ENCODE measurements at places on chromosomes 1 and 21.

DNA sequence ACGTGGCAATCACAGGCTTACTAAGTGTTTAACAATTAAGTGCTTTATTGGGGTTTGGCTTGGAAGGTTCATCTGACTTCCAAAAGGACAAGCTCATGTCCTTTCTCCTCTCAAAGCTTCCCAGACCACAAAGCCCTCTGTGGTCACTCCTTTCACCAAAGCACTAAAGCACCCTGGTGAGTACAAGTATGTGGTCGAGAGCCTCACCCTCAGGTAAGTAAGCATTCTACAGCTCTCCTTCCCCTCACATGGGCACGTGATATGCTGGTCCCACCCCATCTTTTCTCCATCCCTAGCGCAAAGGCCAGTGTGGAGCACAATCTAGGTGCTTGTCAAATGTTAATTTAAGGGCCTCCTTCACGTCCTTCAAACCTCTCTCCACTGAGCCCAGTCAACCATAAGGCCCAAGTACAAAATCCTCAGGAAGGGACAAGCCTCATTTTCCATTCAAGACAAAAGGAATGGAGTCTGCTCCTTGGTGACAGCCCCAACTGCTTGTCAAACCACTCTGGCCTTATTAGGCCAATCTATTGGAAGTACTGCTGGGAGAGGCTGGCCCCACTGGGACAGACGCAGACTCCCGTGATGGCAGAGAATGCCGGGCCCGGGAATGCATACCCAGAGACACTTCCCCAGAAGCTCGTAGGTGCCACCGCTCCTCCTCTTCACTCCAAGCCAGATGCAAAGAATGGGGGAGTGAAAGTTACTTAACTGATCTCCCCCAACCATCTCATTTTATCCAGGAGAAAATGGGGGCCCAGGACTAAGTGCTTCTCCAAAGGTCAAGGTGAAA is 7.8 kb downstream of the STMN1 start:
- DNase-seq: no peak

DNA sequence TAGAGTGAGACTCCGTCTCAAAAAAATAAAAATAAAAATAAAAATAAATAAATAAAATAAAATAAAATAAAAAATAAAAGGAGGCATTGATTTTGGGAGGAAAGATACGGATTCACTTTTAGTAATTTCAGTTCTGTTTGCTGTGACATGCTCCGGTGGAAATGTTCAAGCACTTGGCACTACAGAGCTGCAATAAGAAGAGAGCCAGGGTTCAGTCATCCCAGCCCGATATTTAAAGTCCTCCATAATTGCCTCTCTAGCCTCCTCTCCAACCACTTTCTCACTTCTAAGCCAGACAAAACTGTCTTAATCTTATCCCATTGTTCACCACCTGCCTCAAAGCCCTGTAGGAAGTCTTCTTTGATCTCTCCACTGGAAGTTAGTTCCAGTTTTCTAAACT is 55.0 kb upstream of the MACF1 start:
- no peak for DNase-seq

GRCh38 chr1:89633800-89634625 is 1.1 kb downstream of the LRRC8C start:
- DNase-seq: no peak

GRCh38 chr1:158283965-158284364 is 5.8 kb upstream of the CD1C start:
- no peak for DNase-seq

DNA sequence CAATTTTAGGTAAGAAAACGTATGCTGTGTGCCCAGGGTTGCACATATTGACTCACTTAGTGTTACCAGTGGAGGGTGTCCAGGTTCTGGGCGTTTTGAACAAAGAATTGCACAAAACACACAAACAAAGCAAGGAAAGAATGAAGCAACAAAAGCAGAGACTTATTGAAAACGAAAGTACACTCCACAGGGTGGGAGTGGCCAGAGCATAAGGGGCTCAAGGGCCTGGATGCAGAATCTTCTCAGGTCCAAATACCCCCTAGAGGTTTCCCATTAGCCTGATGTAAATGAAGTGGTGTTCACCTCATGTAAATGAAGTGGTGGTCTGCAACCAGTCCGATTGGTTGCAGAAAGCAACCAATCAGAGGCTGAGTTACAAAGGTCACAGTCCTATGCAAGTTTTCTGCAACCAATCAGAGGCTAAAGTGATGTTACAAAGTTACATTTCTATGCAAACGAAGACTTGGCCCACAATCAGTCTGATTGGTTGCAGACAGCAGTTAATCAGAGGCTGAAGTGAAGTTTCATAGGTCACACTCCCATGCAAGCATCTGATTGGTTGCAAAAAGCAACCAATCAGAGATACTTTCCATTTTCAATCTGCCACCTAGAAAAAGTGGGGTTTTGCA is 228.3 kb downstream of the ST6GALNAC3 start:
- no peak for DNase-seq

GRCh38 chr1:204742676-204743251 is 57.2 kb upstream of the LRRN2 start:
- no peak for DNase-seq

DNA sequence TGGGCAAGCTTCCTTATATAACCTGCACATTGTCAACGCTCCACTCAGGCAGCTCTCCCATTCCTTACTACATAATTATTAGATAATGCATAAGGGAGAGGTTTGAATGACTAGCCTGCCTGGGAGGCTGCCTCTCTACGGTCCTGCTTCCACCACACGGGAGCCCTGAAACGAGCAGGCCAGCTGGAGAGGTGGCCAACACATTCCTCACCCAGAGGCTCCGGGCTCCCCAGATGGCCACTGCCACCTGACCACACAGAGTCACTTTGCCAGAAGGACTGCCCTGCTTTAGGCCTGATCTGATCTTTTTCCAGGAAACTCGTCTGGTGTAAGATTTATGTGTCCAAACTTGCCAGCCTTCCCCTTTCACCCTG is 27.9 kb downstream of the HIVEP3 start:
- no peak for DNase-seq

- DNase-seq: no peak
Observed at GRCh38 chr1:201650623-201650933, 111.7 kb downstream of the NAV1 start.

- DNase-seq: no peak
Observed at GRCh38 chr1:7454895-7455784, 316.0 kb upstream of the VAMP3 start.

GRCh38 chr21:16377120-16377658 is 647.4 kb downstream of the USP25 start:
- no peak for DNase-seq

DNA sequence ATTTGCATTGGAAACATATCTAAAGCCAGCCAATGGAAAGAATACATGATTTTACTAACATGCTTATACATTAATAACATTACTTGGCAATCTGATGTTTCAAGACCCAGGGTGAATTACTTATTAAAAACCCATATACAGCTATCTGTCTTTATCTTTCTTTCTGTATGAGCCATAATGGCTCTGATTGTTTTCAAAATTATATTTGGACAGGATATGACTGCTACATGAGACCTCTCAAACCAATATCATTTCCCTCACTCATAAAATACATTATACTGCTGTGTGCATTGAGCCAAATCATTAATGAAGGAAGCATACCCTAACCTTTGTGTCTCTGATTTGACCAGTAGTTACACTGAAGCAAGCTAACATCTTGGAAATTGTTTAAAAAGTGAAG is 205.9 kb upstream of the DPYD start:
- no peak for DNase-seq

GRCh38 chr21:35427320-35428000 is 378.4 kb upstream of the RUNX1 start:
- no peak for DNase-seq

GRCh38 chr1:214404154-214404553 is 123.2 kb downstream of the SMYD2 start:
- DNase-seq: no peak

DNA sequence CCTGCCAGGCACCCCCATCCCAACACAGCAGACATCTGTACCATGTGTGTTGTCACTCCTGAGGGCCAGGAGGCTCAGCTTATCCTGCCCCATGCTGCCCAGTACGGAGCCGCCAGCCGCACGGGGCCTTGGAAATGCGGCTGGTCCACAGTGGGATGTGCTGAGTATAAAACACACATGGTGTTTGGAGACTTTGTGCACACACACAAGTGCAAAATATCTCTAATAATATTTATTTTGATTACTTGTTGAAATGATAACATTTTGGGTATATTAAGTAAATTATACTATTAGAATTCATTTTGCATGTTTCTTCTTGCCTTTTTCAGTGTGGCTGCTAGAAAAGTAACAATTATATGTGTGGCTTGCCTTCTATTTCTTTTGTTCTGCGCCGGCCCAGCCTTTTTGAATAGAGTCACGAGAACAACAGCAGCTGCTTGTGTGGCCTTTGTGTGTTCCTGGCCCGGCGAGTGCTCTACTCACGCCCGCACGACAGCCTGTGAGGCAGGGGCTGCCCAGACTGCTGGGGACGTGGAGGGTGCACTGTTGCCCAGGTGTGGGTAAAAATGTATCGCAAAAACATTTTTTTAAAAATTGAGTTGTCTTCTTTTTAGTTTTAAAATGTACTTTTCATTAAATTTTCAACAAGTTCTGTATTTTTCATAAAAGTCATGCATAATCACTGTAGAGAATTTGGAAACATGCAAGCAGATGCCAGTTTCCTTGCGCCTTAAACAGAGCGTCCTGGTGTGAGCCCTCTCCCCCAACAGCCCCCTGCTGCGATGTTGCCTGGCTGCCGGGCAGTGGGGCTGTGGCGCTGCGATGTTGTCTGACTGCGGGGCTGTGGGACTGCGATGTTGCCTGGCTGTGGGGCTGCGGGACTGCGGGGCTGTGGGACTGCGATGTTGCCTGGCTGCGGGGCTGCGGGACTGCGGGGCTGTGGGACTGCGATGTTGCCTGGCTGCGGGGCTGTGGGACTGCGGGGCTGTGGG is 35.5 kb downstream of the COQ8A start:
- DNase-seq: no peak

DNA sequence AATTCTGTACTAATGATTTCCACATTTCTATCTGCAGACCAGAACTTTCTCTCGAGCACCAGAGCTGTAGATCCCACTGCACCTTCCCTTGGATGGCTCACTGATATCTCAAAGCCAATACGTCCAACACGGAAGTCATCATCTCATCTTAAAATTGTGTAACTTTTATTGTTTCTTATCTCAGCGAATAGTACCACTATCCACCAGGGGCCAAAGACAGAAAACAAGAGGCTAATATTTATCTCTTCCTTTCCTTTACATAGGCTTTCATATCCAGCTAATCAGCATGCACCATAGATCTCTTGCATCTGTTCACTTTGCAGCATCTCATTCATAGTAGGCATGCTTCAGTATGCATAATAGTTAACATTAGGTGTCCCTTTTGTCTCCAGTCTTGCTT is 303.6 kb downstream of the PTPRC start:
- DNase-seq: no peak

GRCh38 chr1:174812016-174812415 is 187.7 kb upstream of the CACYBP start:
- no peak for DNase-seq

DNA sequence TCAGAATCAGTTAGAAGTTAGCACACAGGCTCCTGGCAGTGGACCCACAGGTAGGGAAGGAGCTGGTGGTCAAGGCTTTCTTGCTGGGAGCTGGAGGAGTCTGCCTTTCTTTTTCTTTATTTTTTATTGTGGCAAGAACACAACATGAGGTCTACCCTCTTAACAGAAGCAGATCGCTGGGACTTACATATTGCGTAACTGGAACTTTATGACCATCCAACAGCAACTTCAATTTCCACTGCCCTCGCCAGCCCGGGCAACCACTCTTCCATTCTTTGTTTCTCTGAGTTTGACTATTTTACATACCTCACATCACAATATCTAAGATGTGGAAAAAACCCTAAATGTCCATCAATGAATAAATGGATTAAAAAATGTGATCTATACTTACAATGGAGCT is 147.8 kb upstream of the AJAP1 start:
- no peak for DNase-seq

GRCh38 chr1:145988773-145989172 is 7.6 kb downstream of the TXNIP start:
- no peak for DNase-seq

GRCh38 chr1:67733681-67734322 is 48.8 kb downstream of the GADD45A start:
- DNase-seq: no peak

GRCh38 chr1:1847061-1847850 is 43.6 kb downstream of the GNB1 start:
- DNase-seq: no peak

DNA sequence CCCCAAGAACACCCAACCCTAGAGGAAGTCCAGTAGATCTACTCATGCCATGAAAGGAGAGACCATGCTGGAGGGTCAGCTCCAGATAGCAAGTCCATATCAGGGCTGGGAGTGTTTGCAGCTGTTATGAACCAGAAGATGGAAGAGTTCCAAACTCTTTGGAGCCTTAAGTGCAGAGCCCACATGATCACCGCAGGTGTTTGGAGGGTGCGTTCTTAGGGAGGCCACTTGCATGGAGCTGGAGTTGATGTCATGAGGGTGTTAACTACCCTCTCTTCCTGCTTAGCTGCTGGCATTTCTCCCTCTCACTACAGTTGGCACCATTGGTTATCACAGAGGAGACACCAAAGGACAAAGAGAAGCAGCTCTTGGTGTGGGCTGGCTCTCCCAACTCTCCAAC is 616.9 kb downstream of the AJAP1 start:
- DNase-seq: no peak

- DNase-seq: no peak
Observed at GRCh38 chr1:25505656-25506385, 37.6 kb upstream of the LDLRAP1 start.

DNA sequence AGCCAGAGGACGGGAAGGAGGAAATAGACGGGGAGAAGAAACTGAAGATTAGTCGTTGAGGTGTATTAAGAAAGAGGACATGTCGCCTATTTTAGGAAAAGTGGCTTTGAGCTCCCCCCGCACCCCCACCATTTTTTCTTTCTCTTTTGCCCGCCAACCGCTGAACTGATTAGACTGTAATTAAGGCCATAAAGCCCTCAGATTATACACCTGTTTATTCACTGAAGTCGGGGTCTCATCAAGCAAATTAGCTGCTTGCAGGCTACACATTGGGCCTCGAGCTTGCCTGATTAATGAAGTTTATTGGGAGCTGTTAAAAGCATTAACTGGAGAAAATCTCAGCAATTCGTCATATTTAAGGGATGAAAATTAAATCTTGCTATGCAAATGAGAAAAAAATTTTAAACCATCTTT is 119.4 kb upstream of the RRP15 start:
- no peak for DNase-seq

DNA sequence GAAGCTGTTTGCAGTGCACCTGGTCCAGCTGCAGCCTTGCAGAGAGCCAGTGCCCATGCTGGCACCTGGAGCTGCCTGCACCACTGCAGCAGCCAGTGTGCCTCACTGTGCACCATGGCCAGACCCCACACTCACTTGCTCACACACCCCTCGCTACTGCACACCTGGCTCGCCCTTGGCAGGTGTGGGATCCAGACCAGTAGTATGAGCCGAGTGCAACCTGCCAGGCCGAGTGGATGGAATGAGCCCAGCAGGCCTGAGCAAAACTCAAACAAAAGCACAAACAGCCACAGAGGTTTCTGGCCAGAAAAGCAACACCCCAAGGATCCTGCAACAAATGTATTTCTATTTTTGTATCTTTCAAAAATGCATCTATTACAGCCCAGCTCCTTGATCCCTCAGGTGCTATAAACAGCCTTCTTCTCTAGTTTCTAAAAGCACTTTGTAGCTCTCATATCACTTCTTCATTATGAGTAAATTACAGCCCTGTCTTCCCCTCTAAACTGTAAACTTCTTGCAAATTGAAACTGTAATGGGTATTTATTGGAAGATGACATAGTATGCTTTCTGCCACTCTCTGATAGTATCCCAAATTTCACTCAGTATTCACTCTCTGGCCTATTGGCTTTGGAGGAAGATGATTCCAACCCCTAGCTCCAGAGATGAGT is 72.2 kb upstream of the LPGAT1 start:
- no peak for DNase-seq

- no peak for DNase-seq
Observed at GRCh38 chr1:64111787-64112186, 91.6 kb upstream of the UBE2U start.
